Activated CD4-positive, alpha-beta T cell treated with anti-CD3 and anti-CD28 coated beads for 36 hours (primary cell): ENCODE measurements at places on chromosomes 6 and 20.

- no peak for DNase-seq
Measured at GRCh38 chr20:37523911-37524700, 3.1 kb downstream of the NNAT start.

DNA sequence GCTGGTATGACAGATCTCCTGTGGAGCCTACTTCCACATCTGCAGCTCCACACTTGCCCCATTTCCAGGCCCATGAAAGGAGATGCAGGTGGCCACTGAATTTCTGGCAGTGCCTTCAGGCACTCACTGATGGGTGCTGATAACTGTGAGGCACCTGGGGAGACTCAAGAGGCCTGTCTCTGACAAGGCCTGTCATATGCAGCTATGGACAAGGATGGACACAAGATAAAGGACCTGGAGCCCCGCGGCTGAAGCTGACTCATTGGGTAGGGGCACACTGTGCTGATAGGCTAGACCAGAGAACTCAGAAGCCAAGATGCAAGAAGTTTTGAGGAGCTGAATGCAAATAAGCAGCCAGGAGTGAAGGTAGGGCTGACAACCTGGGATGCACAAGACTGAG is 81.0 kb upstream of the LRFN2 start:
- DNase-seq = no peak

GRCh38 chr6:107866606-107867301 is 42.6 kb upstream of the SCML4 start:
- peak; percentile 38 for DNase-seq

DNA sequence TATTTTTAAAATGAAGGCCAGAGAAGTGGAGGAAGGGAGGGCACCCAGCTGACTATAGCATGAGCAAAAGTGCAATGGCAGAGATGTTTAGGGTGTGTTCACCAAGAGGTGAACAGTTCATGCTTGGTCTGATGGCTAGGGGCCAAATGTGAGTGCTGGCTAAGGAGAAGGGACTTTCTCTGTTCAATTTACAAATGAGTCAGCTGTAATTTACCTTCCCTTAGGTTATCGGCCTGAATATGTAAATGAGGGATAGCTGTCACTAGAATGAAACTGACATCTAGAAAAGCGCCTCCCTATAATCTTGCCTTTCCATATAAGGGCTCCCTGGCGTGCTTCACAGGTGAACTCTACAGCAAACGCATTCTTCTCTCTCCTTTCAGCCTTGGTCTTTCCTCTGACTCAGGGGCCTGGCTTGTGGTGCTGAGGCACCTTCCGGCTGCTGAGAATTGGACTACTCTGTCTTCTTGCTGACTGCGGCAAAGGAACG is 114.7 kb upstream of the BACH2 start:
- DNase-seq = peak; percentile 90

GRCh38 chr20:62355878-62356588 is 11.1 kb downstream of the LAMA5 start:
- DNase-seq = no peak

DNA sequence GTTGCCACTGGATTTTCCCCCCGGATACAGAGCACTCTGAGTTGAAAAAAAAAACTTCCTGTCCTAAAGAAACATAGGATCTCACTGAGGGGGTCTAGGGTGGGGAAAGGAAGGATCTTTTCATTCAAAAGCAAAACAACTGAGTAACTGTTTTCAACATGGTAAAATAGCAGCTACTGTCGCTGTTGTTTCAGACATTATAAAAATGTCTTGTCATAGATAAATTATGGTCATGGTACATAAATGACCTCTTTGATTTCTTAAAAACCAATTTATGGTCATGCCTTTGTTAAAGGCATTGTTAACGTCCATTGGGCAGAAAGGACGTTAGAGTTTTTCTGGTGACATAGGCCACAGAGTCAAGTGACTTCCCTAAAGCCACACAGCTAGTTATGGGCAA is 180.4 kb upstream of the DTNBP1 start:
- DNase-seq = no peak

- DNase-seq = peak; percentile 41
Measured at GRCh38 chr6:33815854-33816253, 12.1 kb upstream of the MLN start.
